ENCODE measurements at places on chromosomes 16 and 17.

DNA sequence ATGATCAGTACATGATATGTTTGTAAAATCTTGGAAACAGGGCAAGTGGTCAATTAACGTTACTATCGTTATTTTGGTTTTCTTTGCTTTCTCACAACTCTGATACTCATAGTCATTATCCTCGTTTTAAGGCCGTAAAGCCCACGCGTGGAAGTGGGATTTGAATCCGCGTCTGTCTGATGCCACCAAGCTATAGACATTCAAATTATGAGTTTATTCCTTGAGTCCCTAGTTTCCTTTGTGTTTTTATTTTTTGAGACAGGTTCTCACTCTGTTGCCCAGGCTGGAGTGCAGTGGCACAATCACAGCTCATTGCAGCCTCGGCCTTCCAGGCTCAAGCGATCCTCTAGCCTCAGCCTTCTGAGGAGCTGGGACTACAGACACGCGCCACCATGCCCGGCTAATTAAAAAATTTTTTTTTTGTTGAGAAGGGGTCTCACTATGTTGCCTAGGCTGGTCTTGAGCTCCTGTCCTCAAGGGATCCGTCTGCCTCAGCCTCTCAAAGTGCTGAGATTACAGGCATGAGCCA is 1.0 kb downstream of the DCTN5 start:
- DNase-seq: no peak

- no peak for DNase-seq
These were observed 12.3 kb downstream of the DNAH2 start for GRCh38 chr17:7729816-7730215.

DNA sequence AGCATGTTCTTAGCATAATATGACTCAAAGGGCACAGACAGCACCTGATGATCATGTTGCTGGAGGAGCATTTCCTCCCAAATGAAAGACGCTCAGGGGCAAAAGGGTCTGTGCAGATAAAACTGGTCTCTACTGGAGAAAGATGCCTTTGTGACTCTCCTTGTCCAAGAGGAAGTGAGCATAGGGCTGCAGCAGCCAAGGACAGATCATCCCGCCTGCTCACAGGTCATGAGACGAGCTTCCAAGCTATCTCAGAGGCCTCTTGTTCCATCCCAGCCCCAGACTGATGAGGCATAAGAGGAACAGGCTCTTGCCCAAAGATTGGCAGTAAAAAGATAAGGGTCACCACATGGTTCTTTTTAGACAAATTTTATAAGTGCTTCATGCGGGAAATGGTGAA is 141.8 kb downstream of the KATNIP start:
- no peak for DNase-seq

DNA sequence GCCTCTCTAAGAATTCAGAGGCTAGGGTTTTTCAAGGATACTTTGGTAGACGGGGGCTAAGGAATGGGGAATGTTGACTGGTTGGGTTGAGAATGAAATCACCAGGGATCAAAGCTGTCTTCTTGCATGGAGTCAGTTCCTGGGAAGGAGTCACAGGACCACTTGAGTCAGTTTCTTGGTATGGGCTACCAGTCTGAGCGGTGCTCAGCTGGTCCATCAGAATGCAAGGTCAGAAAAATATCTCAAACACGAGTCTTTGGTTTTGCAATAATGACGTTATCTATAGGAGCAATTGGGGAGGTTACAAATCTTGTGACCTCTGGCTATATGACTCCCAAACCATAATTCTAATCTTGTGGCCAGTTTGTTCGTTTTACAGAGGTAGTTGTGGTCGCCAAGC is 18.4 kb downstream of the CHD9NB start:
- no peak for DNase-seq

- no peak for DNase-seq
These were observed 1205.3 kb upstream of the CDH8 start for GRCh38 chr16:63241497-63242028.

DNA sequence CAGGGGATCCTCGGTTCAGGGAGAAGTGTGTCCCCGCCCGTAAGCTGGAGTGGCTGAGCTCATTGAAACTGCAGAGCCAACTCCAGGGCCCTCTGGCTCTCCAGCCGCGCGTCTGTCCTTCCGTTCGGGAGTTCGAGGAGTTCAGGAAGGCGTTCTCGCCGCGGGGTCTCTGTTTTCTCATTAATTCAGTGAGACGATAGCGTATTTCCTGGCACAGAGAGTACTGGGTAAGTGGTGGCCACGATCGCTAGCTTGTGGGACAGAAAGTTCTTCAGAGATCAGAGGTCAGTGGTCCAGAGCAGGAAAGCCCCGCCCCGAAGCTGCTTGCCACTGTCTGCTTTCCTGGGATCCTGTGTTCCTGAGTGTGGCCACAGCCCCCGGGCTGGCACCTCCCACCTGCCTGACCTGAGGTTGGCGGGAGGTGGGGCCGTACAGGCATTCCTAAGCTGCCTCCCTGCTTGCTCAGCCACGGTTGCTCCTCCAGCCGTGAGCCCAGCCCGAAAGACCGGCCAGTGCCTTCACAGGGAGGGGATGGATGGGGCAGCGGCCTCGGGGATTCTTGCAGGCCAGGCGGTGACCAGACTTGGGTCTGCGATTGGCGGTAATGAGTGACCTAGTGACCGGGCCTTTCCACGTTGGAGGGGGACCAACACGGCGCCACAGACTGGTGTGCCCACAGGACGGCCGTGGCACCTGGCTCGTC is 8.9 kb downstream of the BAIAP2 start:
- no peak for DNase-seq

DNA sequence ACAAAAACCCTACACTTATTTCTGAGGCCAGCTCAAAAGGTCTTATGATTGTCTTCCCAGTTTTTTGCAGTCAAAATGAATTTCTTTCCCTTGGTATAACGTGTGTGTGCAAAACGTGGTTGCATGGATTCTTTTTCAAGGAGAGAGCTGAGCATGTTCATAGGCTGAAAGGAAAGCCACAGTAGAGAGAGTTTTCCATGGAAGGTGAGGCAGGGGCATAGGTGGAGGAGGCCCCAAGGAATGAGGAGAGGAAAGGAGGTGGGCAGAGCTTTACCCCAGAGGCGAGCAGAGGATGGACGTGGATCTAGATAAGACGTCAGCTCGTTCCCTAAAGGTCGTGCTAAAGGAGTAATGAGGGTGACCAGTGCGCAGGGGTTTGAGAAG is 22.8 kb downstream of the TRPV2 start:
- no peak for DNase-seq

GRCh38 chr17:864315-864714 is 82.2 kb downstream of the MRM3 start:
- no peak for DNase-seq

DNA sequence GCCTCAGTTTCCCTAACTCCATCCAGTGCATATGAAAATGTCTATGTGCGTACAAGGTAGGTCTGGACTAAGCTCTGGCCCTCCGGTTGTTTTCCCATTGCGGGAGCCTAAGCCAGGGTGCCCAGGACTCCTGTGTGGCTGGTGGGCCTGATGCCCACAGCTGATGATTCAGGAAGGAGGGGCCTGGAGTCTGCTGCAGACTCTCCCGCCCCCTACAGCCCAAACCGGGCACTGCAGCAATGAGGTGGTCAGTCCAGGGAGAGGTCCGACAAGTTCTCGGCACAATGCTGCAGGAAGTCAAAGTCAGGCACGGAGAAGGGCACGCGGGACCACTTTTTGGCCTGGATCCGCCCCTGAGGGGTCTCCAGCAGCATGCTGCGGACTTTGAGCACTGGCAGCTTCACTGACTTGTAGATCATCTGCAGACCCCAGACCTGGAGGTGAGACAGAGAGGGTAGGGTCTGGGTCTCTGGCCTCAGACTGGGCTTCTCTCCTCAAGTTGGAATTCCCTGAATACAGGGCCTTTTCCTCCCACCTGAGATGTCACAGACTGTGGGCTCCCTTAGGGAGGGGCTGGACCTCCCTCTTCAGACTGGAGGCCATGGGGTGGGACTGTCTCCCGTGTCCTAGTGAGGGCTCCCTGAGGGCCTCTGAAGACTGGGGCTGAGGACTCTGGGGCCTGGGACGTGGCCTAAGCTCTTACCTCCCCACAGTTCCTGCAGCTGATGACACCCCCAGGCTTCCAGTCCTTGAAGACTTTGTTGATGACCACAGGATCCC is 3.4 kb upstream of the ZNF385C start:
- DNase-seq: peak; percentile 52

- no peak for DNase-seq
These were observed 5.6 kb upstream of the EVPL start for GRCh38 chr17:76032780-76033108.

DNA sequence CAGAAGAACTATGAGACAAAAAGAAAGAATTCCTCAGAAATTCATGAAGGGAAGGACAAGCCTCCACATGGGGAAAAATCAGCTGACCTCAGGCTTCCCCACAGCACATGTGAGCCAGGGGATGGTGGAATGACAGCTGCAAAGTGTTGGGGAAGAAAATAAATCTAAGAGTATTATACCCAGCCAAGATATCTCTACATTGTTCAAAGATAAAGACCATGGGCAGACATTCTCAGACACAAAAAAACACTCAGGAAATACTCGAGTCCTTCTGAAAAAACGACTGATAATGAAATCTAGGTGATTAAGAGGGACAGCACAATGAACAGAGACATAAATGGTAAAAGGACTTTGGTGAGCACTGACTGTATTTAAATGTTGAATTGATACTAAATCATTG is 3.9 kb downstream of the RAB40B start:
- DNase-seq: no peak

DNA sequence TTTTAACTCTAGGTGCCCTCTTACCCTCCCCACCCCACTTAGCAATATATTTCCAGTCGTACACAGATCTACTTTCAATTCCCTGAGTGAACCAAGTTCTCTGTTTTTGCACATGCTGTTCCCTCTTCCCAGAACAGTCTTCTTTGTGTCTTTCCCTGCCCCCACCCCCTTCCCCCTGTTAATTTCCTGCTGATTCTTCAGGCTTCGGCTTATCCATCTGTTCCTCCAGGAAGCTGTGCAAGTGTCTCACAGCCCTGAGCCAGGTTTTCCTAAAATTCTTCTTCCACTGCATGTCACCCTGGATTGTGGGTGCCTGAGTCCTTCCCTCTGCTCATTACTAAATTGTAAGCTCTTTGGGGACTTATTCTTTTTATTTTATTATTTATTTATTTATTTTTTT is 12.4 kb upstream of the SPOP start:
- no peak for DNase-seq

DNA sequence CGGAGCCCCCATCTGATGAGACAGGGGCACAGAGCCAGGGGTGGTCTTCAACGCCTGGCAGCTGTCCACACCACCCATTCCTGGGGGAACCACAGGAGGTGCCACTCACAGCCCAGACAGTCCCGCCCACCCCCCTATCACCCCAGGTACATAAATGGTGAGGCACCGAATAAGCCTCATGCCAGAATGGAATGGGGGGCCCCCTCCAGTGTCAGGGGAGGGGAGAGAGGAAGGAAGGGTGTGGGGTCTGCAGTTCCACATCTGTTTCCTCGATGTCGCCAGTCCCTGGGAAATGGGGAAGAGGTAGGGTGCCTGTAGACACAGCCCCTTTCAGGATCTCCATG is 1.7 kb downstream of the TMC6 start:
- DNase-seq: no peak

DNA sequence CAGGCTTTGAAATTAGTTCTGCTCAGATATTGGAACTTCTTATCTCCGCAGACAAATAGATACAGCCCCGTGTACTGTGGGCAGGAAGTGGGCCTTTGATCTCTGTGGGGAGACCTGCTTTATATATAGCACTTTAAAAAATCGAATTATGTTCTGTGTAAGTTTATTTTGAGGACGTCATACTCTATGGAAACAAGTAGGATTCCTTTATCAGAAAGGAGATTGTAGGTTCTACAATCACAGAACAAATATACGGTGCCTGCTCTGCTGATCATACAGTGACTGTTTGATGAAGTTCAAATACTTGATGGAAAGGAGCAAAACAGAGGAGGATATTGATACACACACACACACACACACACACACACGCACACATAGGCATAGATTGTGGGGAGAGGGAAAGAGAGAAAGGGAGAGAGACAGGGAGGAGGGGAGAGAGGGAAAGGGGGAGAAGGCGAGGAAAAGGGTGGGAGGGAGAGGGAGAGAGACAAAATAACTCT is 14.7 kb upstream of the TMEM220 start:
- no peak for DNase-seq

- DNase-seq: no peak
These were observed 16.3 kb upstream of the CACNG4 start for GRCh38 chr17:66948061-66948750.

DNA sequence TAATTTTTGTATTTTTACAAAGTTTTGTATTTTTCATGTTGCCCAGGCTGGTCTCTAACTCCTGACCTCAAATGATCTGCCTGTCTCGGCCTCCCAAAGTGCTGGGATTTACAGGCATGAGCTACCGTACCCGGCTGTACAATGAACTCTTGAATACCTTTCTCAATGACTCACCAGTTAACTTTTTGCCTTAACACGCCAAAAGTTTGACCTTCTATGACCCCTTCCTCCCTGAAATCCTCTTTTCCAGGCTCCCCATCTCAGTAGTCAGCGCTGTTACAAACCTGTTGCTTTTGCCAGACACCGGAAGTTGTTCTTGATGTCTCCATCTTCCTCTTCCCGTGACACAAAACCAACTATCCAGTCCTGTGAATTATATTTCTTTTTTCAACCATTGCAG is 158.1 kb upstream of the ASIC2 start:
- no peak for DNase-seq

GRCh38 chr16:86707171-86707570 is 128.8 kb downstream of the FOXL1 start:
- no peak for DNase-seq

GRCh38 chr17:27770877-27771276 is 29.5 kb downstream of the NOS2 start:
- DNase-seq: no peak

DNA sequence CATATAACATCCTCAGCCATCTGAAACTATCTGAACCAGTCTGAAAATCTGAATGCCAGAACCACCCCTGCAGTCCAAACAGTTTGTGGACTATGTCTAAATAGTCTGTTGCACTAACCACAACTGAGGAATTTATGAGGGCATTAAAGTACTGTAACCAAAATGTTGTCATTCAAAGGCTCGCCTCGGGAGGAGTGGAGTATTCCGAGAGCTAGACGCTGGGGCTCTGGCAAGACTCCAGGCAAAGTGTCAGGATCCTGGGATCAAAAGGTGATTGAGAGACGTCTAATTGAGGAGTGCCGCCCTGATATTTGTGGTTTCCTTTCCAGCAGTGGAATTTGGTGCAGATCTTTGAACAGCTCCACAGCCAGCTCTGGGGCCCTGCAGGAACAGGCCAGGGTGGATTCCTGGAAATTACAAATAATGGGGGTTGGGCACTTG is 142.9 kb upstream of the MYOCD start:
- no peak for DNase-seq

GRCh38 chr17:41917192-41917591 is 1.6 kb downstream of the ACLY start:
- no peak for DNase-seq

All from KG1 (cell line).